Thyroid gland (tissue), 4 donors: ENCODE measurements at places on chromosomes 1 and 21. TPM values are rescaled to one million over a fixed set of nuclear protein-coding genes. Genes with fewer than 3 reads are reported as not detected.

Gene EFNA1
- 56.1 TPM for total RNA-seq

Gene PDE4DIP
- 42.8 TPM for total RNA-seq

Gene HRNR
- total RNA-seq: not detected

Gene CLCC1
- total RNA-seq: 29.3 TPM

Gene GPR37L1
- not detected for total RNA-seq

Gene LIN28A
- total RNA-seq: not detected

Gene GNAI3
- 5.1 TPM for total RNA-seq

GRCh38 chr1:74522148-74522547 is 9.7 kb upstream of the LRRC53 start:
- no peak for DNase-seq

DNA sequence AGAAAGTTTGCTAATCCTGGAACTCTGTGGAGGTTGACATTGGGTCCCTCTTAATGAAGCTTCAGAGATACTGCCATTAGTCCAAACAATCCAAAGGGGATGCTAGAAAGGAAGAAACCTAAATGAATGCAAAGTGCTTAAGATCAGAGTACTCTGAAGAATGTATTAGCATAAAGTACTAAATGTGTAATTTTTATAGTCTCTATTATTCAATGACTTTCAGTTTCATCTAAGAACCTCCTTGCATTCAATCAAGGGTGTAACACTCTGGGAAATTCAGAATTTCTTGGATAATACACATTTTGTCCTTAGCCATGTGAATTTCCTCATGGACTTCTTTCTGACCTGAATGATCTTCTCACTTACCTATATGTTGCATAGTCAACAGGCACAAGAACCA is 1078.5 kb upstream of the ADGRL4 start:
- no peak for DNase-seq

GRCh38 chr1:39936724-39937491 is 18.0 kb upstream of the MFSD2A start:
- no peak for DNase-seq

- DNase-seq: peak; percentile 75
Measured at GRCh38 chr1:3393024-3393986, 61.2 kb upstream of the ARHGEF16 start.

DNA sequence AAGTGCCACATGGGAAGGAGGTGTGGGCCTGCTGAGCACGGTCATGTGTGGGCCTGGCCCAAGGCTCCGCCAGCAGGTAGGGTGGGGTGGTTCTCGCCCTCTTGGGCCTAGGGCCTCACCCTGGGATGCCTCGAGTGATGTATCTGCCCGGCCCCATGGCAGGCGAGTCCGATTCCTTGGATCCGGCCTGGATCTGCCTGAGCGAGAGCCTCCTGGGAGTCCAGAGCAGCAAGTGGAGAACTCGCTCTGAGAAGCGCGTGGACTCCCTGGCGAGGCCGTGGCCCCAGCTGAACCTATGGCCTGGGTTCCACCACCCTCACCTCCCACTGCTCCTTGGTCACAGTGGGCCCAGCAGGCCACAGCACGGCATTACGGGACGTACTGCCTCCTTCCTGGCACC is 8.2 kb upstream of the TTC34 start:
- no peak for DNase-seq

GRCh38 chr1:238652346-238652968 is 733.9 kb upstream of the CHRM3 start:
- DNase-seq: no peak

- DNase-seq: no peak
Measured at GRCh38 chr1:240237305-240237721, 145.6 kb downstream of the FMN2 start.
